ENCODE measurements at places on chromosomes 7 and 10. TPM values are rescaled to one million over a fixed set of nuclear protein-coding genes. Genes with fewer than 3 reads are reported as not detected.

Gene STK32C
- total RNA-seq: 34.6 TPM

DNA sequence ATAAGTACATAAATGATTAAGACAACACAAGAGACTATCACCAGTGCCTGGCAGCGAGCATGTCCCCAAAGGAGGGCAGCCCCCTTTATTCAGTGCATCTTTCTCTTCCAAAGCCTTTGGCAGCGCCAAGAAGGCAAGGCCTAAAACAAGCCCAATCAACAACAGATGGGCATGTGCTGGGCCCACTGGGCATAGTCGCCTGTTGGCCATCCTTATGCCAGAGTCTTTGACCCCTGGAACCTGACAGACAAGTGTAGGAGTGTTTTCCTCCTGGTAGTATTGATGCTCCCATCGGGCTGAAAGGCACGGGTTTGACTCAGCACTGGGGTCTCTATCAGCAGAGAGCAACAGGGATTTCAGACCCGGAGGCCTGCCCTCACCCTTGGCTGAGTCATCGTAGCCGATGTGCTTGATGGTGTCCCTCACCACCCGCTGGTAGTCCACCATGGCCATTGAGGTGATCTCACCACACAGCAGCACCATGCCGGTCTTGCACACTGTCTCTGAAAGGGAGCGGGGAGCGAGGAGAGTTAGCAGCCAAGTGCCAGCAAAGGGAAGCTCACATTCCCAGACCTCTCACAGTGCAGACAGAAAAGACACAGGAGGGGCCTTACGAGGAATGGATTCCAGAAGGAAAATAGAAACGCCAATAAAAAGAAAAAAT lies 5.8 kb downstream of the MAT1A start:
- no peaks in the 10 kb centered on the region for H3K4me1 ChIP-seq
- no peak for DNase-seq
- no peak overlapping the region for H3K4me3 ChIP-seq
- H3K27ac ChIP-seq: no peak overlapping the region
- no peaks in the 10 kb centered on the region for H3K36me3 ChIP-seq

Gene COBL
- not detected for total RNA-seq

Gene LGI1
- total RNA-seq: not detected
